HT-29 (cell line): ENCODE measurements at places on chromosomes 6 and 20. TPM values are rescaled to one million over a fixed set of nuclear protein-coding genes. Genes with fewer than 3 reads are reported as not detected.

DNA sequence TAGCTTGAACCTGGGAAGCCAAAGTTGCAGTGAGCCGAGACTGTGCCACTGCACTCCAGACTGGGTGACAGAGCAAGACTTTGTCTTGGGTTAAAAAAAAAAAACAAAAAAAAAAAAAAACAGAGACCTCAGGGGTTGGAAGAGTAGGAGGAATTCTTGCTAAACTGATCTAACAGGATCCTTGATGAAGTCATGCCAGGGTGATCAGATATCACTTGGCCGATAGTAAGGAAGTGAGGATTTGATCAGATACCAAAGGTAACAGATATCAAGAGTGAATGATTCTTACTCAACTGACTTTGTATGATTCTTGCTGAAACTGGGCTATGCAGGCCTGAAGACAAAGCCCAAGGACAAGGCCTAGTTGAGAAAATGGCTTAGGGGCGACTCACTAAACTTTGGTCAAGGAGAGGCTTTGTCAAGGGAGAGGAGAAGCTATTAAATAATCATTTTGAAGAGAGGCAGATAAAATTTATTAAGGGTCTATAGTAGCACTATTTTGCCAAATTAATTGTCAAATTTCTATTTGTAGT, 624.7 kb downstream of the UTRN start:
- DNase-seq, result no peak

DNA sequence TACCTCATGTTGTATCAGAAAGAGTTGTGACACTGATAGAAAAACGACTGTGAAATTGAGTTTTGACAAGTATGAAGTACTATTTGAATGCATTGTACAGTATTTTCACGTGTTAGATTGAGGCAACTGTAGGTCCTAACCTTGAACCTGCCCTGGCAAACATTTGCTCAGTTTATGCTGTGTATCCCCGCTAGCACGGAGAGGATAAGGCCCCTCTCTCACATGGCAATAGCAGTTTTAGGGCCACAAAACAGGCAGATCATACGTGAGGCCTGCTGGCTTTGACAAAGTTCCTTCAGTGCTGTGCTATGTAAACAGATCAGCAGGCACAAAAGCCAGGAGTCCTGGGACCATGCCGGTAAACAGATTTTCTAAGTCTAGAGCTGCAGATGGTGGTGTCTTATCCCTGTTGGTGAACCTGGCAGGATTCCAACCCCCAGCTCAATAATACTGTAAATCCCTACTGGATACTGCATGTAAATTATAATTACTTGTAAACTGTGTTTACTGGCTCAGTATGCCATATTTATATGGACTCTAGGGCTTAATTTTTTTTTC, 23.8 kb upstream of the FAM217A start:
- DNase-seq, result no peak

- no peak for DNase-seq
Measured at GRCh38 chr6:63394656-63395308, 75.0 kb upstream of the LGSN start.

- peak; percentile 16 for DNase-seq
Measured at GRCh38 chr6:150894935-150895552, 29.5 kb downstream of the MTHFD1L start.

DNA sequence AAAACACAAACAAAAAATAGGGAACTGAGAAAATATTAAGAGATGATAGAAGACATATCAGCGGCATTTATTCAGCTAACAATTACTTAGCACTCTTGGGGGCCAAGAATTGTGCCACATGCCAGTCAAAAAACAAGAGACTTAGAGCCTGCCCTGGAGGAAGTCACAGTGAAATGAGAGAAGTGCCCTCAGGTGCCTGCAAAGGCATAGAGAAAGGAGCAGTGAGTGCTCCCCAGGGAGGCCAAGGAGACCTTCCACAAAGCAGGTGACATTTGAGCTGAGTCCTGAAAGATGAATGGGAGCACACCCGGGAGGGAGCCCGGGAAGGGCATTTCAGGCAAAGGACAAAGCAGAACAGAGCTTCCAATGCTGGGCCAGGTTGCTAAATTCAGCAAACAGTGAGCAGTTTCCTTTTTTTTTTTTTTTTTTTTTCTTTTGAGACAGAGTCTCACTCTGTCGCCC, 184.7 kb upstream of the JARID2 start:
- DNase-seq, result no peak

GRCh38 chr6:10521104-10521808, at the start of gene GCNT2:
GCNT2 (plus strand) TSS chr6:10521351; CDS start chr6:10528912, 7,561 bp downstream.
- peak; percentile 90 for DNase-seq

NKX2-4 gene
- not detected in 2 replicates for total RNA-seq

IMPG1 gene
- not detected in 2 replicates for total RNA-seq

DNA sequence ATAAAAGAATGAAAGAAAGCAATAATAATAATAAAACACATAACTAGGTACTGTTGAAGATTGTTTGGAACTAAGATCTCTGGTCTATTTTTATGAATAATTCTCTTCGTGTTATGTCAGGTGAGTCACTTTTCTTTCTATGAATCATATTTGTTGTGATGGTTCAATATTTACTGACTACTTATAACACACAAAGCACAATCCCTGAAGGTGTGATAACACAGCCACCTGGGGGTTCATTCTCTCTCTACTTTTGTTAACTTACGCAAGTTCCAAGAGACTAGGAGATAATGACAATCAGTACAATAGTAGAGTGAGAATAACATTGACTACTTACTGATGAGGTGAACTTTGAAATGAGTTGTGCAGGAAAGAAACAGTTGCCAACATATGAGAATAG, 149.9 kb downstream of the IBTK start:
- no peak for DNase-seq

DNA sequence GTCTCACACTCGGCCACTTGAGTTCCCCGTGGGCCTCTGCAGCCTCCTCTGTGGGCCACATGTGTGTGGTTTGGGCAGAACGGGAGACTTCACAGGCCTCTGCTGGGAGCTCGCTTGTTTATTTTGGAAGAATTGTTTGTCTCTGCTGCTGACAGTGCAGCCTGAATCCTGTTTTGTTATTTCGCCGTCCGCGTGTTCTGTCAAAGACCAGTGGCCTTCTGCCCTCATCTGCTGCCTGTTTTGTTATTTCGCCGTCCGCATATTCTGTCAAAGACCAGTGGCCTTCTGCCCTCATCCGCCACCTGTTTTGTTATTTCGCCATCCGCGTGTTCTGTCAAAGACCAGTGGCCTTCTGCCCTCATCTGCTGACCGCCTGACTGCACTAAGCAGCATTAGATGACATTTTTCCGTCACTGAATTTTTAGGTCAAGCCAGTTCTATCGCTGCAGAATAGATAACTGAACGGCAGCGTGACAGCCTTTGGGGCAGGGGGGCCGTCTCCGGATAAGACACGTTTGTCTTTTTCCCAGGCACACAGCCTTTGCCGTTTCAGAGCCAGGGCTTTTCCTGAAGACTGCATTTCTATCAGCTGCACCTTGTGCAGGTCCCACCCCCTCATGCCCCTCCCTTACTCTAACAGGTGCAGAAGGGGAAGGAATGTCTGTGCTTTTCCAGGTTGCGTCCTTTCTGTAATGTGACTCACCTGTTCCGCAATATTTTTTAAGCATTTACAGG, 158.5 kb upstream of the AFDN start:
- DNase-seq, result peak; percentile 50

DNA sequence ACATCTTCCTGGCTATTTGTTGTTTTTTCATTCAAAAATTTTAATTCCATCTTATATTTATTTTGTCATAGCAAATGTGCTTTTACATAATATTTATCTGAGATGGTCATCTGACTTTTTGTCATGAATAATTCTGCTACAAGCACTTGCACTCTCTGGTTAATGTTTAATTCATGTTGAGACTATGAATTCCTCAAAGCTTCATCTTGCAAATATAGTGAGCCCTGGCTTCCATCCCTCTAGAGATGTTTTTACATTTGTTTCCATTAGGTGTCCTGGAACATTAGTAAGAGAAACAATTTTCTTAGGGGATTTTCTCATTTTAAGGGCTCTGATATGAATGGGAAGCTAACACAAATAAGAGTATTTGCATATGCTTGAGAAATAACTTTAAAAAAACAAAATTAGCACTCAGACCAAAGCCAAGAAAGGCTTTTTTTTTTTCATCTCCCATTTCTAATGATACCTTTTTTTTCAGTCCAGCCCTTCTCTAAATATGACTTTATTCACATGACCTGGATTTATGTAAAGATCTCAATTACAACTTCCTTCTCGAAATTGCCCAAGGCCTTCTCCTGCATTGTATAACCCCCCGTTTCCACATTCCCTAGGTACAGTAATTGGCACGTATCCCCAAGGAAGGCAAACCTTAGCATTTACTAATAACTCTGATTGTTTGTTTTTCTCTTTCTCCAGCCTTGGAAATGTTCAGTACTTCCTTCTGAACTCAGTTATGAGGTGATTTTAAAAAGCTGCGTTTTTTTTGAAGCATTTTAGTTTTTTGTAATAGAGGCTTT, 797.0 kb upstream of the GJE1 start:
- DNase-seq, result no peak

- DNase-seq, result peak; percentile 48
Measured at GRCh38 chr20:6265204-6265904, 142.5 kb upstream of the FERMT1 start.

DNA sequence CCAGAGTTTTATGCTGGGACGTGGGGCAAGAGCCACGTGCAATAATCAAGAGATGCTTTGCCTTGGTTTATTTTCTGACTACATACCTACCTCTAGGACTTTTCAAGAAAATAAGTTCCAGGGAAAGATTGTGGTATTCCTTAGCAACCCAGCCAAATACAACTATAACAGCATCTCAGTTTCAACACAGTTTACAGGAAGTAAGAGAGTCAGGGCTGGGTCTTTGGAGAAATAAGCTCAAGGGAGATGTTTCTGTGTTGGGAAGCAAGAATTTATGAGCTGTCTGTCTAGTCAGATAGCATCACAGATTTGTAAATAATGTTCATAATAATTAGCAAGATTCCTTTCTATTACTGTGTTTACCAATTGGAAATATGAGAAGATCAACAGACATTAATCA, 35.1 kb downstream of the MAP3K5 start:
- no peak for DNase-seq
